ENCODE measurements at places on chromosomes 1 and 21. TPM values are rescaled to one million over a fixed set of nuclear protein-coding genes. Genes with fewer than 3 reads are reported as not detected.

GRCh38 chr1:212452323-212453155 is 19.8 kb downstream of the NENF start:
- no peak for DNase-seq

- no peak for DNase-seq
These were observed 25.4 kb downstream of the SLC30A1 start for GRCh38 chr1:211553549-211553948.

The OR2L5 gene
- not detected for polyA plus RNA-seq

GRCh38 chr1:37012226-37012625 is 22.1 kb downstream of the GRIK3 start:
- DNase-seq = no peak

GRCh38 chr21:32587651-32588050 is 2.3 kb upstream of the TCP10L start:
- no peak for DNase-seq

Data from small intestine (tissue), 16 donors.